BJ (cell line): ENCODE measurements at places on chromosomes 6 and 20. TPM values are rescaled to one million over a fixed set of nuclear protein-coding genes. Genes with fewer than 3 reads are reported as not detected.

CRISP3 gene
- polyA plus RNA-seq: not detected in 2 replicates

RPP40 gene
- 5.6 and 8.7 TPM in 2 replicates for polyA plus RNA-seq

NEDD9 gene
- polyA plus RNA-seq: 21.3 and 25.6 TPM in 2 replicates

PBOV1 gene
- polyA plus RNA-seq: not detected in 2 replicates

NKAPL gene
- 0.72 TPM in 2 replicates for polyA plus RNA-seq

RAB32 gene
- 77.3 and 86.5 TPM in 2 replicates for polyA plus RNA-seq

CRISP1 gene
- not detected in 2 replicates for polyA plus RNA-seq

SDCBP2 gene
- 4.3 and 6.2 TPM in 2 replicates for polyA plus RNA-seq

ADGRF1 gene
- polyA plus RNA-seq: not detected in 2 replicates
